NB4 (cell line): ENCODE measurements at places on chromosomes 4 and X.
A peak's percentile ranks its signal among the peaks of the same experiment; 100 is the strongest.

- peak; percentile 1 for DNase-seq
These were observed 594.7 kb downstream of the RAPGEF2 start for GRCh38 chr4:159697322-159698283.

- peak; percentile 77 for DNase-seq
These were observed 47.6 kb downstream of the SH3KBP1 start for GRCh38 chrX:19839770-19840254.

DNA sequence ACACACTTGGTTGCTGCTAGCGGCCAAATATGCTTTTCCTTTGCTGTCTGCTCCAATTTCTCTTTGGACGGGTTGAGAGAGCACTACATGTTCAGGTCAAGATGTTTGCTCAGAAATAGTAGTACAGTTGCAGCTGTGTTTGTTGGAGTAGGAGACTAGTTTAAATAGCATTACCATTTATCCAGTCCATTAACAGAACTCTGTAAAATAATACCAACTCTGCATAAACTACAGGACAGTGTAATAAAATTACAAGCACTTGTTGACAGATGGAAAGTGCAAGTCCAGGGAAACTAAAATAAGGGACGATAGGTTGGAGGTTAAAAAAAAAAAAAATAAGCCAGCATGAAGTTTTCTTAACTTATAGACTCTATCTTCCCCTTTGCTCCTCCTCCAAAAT is 20.2 kb downstream of the SLIT2 start:
- DNase-seq: no peak

- DNase-seq: peak; percentile 1
These were observed 350.1 kb downstream of the AR start for GRCh38 chrX:67893931-67894330.

- no peak for DNase-seq
These were observed 17.8 kb upstream of the RNF4 start for GRCh38 chr4:2451036-2451520.

DNA sequence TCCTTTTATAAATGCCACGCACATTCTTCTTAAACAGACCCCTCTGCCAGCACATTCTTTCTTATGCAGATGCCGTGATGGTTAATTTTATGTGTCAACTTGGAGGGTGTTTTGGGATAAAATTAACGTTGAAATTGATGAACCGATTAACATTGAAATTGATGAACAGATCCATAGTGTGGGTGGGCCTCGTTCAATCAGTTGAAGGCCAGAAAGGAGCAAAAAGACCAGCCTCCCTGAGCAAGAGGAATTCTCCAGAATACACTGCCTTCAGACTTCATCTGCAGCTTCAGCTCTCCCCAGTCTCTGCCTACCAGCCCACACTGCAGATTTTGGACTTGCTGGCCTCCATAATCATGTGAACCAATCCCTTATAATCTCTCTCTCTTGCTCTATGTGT is 233.6 kb upstream of the BCOR start:
- no peak for DNase-seq

DNA sequence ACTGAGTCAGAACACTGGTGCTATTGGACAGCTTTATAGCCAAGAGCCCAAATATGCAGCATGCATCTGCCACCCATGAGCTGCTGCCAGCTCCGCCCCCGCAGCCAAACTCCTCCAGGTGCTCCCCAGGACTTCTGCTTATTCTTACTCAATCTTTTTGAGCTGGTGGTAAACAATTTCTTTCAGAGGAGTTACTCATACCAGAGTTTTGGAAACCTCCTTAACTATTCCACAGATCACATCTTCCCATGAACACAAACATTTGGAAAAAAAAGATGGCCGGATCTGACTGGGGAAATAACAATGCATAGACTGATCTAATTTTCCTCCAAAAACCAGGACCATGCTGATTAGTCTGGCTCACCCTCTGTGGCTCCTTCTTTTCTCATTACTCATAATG is 399.9 kb downstream of the GPM6A start:
- DNase-seq: no peak
